Skeletal muscle tissue (tissue), 5 donors: ENCODE measurements at places on chromosomes 3 and 15. TPM values are rescaled to one million over a fixed set of nuclear protein-coding genes. Genes with fewer than 3 reads are reported as not detected.

The IQCF5 gene
- not detected for total RNA-seq

The CA12 gene
- 1.6 TPM for total RNA-seq

The THBS1 gene
- total RNA-seq, result 150 TPM

The COLQ gene
- total RNA-seq, result 14.1 TPM

The FBXL22 gene
- 17.7 TPM for total RNA-seq

The NECTIN3 gene
- 39.1 TPM for total RNA-seq

The PPP2R3A gene
- total RNA-seq, result 45.9 TPM

The SLITRK3 gene
- total RNA-seq, result under 0.01 TPM

The FILIP1L gene
- 29.2 TPM for total RNA-seq

The CCDC39 gene
- total RNA-seq, result not detected
